Activated B cell treated with CpG ODN at 0.5 μM for 24 hours (primary cell): ENCODE measurements at places on chromosomes 1 and 21. TPM values are rescaled to one million over a fixed set of nuclear protein-coding genes. Genes with fewer than 3 reads are reported as not detected.

SPSB1 gene
- 5.8 and 6.1 TPM in 2 replicates for total RNA-seq

KCNA3 gene
- 15.0 and 20.0 TPM in 2 replicates for total RNA-seq

SIK1 gene
- total RNA-seq: 20.2 and 20.4 TPM in 2 replicates

TMCO2 gene
- total RNA-seq: not detected in 2 replicates

SCYL3 gene
- total RNA-seq: 14.5 and 16.2 TPM in 2 replicates

CTSS gene
- total RNA-seq: 162 and 165 TPM in 2 replicates

- no peaks in the 10 kb centered on the region for H3K27me3 ChIP-seq
- H3K36me3 ChIP-seq: peaks cover 86% of the 10 kb centered on the region
- no peak for DNase-seq
- peak overlapping the region; percentile 92 for H3K27ac ChIP-seq
Measured at GRCh38 chr1:155261493-155261851, 688 bp downstream of the SCAMP3 start.

DNA sequence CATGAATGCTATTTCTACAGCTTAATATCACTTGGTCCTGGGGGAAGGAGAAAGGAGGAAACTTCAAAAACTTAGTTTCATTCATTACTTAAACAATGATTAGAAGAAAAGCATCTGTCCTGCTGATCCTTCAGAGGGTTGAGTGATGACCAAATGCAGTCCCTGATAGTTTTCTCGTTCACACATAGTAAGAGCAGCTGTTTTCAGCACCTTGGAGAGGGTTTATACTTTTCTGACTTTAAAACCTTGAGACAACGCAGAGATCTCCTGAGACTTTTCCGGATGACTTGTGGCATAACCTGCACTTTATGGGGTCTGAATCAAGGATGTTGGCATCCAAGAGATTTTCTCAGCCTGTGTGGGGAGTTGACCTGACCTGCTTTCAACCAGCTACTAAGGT is 94.0 kb upstream of the KCND3 start:
- no peaks in the 10 kb centered on the region for H3K4me1 ChIP-seq
- H3K36me3 ChIP-seq: no peaks in the 10 kb centered on the region
- peaks cover 12% of the 10 kb centered on the region for H3K27me3 ChIP-seq
- H3K4me3 ChIP-seq: no peak overlapping the region
- DNase-seq: no peak

GRCh38 chr1:90995311-90995894 is 26.4 kb downstream of the ZNF644 start:
- H3K27me3 ChIP-seq: no peaks in the 10 kb centered on the region
- H3K4me3 ChIP-seq: no peak overlapping the region
- peak overlapping the region; percentile 50 for H3K27ac ChIP-seq

- H3K36me3 ChIP-seq: no peaks in the 10 kb centered on the region
- no peaks in the 10 kb centered on the region for H3K4me1 ChIP-seq
- no peak overlapping the region for H3K27ac ChIP-seq
Measured at GRCh38 chr1:82517586-82517985, 716.9 kb downstream of the ADGRL2 start.

DNA sequence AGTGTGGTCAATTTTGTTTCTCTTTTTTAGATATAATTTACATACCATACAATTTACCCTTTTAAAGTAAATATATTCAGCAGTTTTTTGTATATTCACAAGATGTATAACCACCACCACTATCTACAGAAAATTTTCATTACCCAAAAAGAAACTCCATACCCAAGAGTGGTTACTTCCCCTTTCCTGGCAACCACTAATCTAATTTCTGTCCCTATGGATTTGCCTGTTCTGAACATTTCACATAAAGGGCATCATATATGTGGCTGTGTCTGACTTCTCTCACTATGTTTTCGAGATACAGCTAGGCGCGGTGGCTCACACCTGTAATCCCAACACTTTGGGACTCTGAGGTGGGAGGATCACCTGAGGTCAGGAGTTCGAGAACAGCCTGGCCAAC is 13.6 kb downstream of the PACC1 start:
- no peak for DNase-seq
- no peaks in the 10 kb centered on the region for H3K27me3 ChIP-seq
- peaks cover 9% of the 10 kb centered on the region for H3K4me1 ChIP-seq
- no peak overlapping the region for H3K27ac ChIP-seq
- H3K36me3 ChIP-seq: peaks cover 56% of the 10 kb centered on the region

DNA sequence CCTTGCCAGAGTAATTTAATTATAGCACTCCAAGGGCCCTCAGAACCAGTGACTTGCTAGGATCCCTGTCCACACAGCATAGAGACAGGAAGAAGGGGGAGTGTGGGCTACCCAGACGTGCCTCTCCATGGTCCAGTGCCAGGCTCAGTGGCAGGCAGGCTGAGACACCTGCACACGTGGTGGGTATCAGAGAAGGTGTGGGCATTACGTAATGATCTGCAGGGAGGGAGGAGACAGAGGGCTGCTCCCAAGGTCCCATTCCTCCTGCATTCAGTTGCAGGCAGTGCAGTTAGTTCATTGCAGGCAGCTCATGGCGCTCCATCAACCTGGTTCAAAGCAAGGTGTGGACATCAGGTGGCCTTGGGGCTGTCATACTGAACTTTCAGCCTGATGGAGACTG is 49.9 kb downstream of the C8B start:
- no peak for DNase-seq
- no peak overlapping the region for H3K4me3 ChIP-seq
- H3K36me3 ChIP-seq: no peaks in the 10 kb centered on the region
- H3K4me1 ChIP-seq: no peaks in the 10 kb centered on the region

DNA sequence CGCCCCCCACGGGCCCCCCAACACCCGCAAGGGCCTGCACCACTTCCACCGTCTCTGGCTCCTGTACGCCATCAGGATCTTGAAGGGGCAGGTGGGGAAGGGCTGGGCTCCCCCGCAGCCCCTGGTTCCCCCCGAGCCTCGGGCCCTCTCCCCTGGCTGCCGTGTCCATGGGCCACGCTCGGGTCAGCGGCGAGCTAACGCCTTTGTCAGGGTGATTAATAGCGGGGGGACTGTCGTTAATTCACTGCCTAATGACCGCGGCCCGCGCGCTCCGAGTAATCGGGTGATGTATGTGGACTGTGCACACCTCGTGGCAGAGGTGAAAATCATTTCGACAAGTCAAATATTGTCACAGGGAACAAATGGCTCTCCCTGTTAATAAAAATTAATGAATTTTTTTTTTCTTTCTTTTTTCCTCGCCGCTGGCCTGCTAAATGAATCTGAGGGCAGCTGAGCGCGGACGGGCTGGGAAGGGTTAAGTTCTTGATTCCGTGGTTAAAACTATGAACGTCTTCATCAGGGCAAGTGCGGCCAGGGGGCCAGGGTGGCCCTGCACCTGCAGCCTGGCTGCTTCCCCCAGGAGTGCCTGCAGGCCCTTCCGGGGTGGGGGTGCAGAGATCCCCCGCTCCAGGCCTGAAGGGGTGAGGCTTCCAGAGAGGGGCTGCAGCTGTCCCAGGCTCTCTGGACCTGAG is 100.8 kb downstream of the PRDM16 start:
- peaks cover 19% of the 10 kb centered on the region for H3K27me3 ChIP-seq
- no peak overlapping the region for H3K27ac ChIP-seq
- H3K4me1 ChIP-seq: peaks cover 5% of the 10 kb centered on the region
- DNase-seq: no peak
- H3K4me3 ChIP-seq: no peak overlapping the region

GRCh38 chr1:66182551-66183178 is 351.3 kb upstream of the SGIP1 start:
- no peak overlapping the region for H3K27ac ChIP-seq
- no peaks in the 10 kb centered on the region for H3K4me1 ChIP-seq
- DNase-seq: no peak
- H3K36me3 ChIP-seq: no peaks in the 10 kb centered on the region
- no peak overlapping the region for H3K4me3 ChIP-seq
- peaks cover 3% of the 10 kb centered on the region for H3K27me3 ChIP-seq

- peaks cover 96% of the 10 kb centered on the region for H3K36me3 ChIP-seq
- H3K4me3 ChIP-seq: no peak overlapping the region
- no peak for DNase-seq
- H3K27me3 ChIP-seq: no peaks in the 10 kb centered on the region
Measured at GRCh38 chr1:160216301-160216700, 11.1 kb downstream of the PEA15 start.

- no peaks in the 10 kb centered on the region for H3K27me3 ChIP-seq
- no peak overlapping the region for H3K4me3 ChIP-seq
- peaks cover 62% of the 10 kb centered on the region for H3K36me3 ChIP-seq
- no peaks in the 10 kb centered on the region for H3K4me1 ChIP-seq
- no peak for DNase-seq
Measured at GRCh38 chr1:63403386-63403785, 36.0 kb downstream of the ALG6 start.

DNA sequence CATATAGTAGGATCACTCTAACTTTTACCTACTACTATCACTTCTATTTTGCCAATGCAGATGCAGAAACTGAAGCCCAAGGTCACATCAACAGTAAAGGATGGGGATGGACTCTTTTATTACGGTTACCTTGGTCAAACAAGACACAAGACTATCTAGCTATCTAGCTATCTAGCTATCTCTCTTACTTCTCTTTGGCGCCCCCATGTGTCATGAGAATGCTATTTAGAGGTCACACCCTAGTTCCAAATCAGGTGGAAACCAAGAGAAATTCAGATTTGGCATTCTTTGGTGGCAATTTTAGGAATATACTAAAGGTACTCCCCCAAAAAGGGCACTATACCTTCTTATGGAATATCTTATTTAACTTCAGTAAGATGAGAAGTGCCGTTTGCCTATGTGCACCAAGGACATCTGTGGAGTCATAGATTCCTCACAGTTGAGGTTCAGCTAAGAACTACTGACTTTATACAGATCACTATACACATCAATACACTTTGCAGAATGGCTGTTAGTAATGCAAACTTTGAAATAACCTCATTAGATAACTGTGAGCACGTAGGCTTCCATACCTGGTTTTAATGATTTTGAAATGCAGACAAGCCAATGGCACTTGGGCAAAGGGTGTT is 6.7 kb downstream of the ZNF648 start:
- H3K27ac ChIP-seq: no peak overlapping the region
- H3K4me3 ChIP-seq: no peak overlapping the region
- no peaks in the 10 kb centered on the region for H3K36me3 ChIP-seq
- DNase-seq: no peak
- H3K4me1 ChIP-seq: no peaks in the 10 kb centered on the region

DNA sequence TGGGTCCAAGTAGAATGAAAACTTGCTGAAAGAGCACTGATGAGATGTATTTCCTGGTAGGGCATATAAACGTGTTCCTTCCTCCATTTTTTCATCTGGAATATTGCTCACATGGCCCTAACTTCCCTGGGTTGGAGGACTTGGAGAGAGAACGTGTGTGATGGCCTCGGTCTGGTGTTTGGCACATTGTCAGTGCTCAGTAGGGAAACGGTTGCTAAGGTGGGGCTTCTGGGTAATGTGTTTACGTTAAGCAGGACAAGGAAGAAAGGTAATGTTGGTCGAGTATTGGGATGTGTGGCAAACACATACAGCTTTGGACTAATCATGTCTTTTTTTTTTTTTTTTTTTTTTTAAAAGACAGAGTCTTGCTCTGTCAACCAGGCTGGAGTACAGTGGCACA is 6.2 kb downstream of the TTF2 start:
- no peak for DNase-seq
- H3K4me1 ChIP-seq: peaks cover 12% of the 10 kb centered on the region
- no peaks in the 10 kb centered on the region for H3K27me3 ChIP-seq

DNA sequence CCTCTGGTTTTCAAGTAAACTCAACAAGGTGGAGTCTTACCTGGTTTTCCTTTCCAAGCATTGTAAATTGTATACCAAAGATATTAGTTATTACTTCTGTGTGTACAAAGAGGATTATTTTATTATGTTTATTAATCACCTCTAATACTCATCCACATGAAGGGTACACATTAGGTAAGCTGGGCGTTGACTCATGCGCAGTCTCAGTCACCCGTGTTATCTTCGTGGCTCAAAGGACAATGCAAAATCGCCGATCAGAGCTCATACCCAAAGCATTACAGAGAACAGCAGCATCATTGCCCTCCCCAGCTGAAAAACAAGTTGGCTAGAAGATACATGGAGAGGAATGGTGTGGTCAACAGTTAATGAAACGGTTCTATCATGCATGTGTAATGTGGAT is 148.7 kb downstream of the NR5A2 start:
- no peaks in the 10 kb centered on the region for H3K36me3 ChIP-seq
- no peak overlapping the region for H3K4me3 ChIP-seq
- H3K4me1 ChIP-seq: peaks cover 14% of the 10 kb centered on the region

DNA sequence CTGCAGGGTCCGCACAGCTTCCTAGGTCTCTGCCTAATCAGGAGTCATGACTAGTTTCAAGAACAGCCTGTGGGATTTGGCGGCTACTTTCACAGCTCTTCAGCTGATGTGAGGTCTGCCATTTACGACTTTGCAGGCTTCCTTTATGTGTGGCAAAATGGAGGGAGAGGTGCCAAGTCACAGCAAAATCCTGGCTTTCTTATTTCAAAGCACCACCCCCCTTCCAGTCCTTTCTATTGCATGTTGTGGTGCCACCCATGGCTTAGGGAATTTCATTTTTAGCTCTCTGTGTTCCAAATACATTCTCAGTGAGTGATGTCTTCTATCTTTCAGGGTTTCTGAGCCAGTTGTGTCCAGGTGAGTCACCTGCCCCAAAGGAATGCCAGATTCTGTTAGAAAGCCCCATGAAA is 75.1 kb upstream of the WLS start:
- no peak overlapping the region for H3K4me3 ChIP-seq
- no peak for DNase-seq
- no peaks in the 10 kb centered on the region for H3K4me1 ChIP-seq
- H3K36me3 ChIP-seq: no peaks in the 10 kb centered on the region
- H3K27ac ChIP-seq: no peak overlapping the region

GRCh38 chr1:114224196-114224907 is 70.7 kb upstream of the SYT6 start:
- H3K36me3 ChIP-seq: no peaks in the 10 kb centered on the region
- DNase-seq: no peak
- H3K27ac ChIP-seq: no peak overlapping the region
- H3K4me3 ChIP-seq: no peak overlapping the region

GRCh38 chr1:87497380-87498203 is 168.9 kb downstream of the LMO4 start:
- H3K4me3 ChIP-seq: no peak overlapping the region
- no peak overlapping the region for H3K27ac ChIP-seq
- peaks cover 7% of the 10 kb centered on the region for H3K4me1 ChIP-seq
- H3K36me3 ChIP-seq: no peaks in the 10 kb centered on the region
- DNase-seq: no peak

- no peaks in the 10 kb centered on the region for H3K36me3 ChIP-seq
- H3K27ac ChIP-seq: no peak overlapping the region
- no peak for DNase-seq
- peaks cover 5% of the 10 kb centered on the region for H3K4me1 ChIP-seq
- H3K4me3 ChIP-seq: no peak overlapping the region
- peaks cover 15% of the 10 kb centered on the region for H3K27me3 ChIP-seq
Measured at GRCh38 chr21:41570791-41571355, 62.9 kb upstream of the TMPRSS2 start.

DNA sequence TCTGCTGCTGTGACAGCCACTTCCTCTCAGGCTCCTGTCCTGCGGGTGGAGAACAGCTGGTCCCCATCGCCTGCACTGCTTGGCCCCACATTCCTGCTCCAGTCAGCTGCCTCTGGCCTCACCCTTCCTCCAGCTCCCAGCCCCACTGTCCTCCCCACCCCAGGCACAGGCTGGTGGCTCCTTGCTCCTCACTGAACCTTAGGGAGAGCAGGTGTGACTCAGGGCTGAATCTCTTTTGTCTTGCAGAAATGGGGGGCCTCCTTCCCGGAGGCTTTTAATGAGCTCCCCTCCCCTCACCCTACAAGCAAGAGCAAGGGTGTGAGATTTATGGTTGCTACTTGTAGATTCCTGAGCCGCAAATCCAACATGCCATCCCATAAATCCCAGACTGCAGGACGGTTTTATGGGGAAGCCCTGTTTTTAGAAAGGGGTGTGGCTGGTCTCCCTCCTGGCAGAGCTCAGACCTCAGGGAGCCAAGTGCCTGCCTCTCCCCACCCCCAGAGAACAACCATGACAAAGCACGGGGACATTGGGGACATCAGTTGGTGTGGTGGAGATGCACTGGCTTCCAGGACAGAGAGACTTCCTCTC is 15.2 kb downstream of the CDK18 start:
- H3K27me3 ChIP-seq: peaks cover 6% of the 10 kb centered on the region
- no peak for DNase-seq
- no peak overlapping the region for H3K4me3 ChIP-seq
- H3K4me1 ChIP-seq: peaks cover 2% of the 10 kb centered on the region
